ENCODE measurements at places on chromosomes 3 and 15.

DNA sequence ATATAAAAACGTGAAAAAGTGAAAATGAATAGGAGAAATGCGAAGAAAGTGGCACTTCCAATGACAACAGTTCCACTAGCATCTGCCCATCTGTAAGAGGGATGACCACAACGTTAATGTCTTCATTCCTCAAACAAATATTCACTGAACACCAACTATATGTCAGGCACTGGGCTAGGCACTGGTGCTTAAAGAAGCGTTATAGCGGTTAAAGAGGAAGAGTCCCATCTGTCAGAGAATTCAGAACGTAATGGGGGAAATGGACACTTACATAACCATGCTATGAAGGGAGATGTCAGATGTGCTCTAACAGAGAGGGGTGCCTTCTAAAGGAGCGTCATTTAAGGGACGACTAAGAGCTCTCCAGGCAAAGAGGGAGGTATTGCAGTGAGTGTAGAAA, 8.2 kb downstream of the RUBCN start:
- peak overlapping the region; percentile 8 for H3K27ac ChIP-seq
- no peak overlapping the region for H3K4me3 ChIP-seq
- H3K27me3 ChIP-seq, result no peaks in the 10 kb centered on the region
- peaks cover 4% of the 10 kb centered on the region for H3K36me3 ChIP-seq
- DNase-seq, result no peak

DNA sequence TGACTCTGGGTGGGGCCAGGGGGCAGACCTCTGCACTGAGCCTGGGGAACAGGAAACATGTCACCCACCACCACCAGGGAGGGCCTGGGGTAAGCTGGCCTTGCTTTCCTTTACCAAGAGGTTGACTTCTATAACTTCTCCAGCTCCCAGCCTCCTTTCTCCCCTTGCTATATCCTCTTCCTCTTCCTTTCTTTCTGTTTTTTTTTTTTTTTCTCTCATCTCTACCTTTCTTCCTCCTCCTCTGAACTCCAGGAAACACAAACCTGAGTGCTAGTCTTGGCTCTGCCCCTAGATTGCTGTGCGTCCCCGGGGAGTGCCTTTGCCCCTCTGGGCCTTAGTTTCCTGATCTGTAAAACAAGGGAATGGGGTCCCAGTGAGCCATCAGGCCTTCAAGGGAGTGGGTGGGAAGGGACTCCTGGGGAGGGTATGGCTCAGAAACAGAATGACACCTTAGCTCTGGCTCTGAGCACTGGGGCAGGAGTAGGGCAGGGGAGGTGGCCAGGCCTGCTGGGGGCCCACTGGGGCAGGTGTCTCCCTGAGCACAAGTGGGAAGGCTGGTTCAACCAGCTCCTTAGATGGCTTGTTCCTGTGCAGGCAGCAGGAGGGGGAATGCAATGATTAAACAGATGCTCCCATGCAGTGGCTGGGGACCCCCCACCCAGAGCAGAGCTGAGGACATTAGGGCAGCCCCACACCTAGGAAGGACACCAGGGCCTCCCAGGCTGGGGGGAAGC, 4.3 kb downstream of the SNX33 start:
- H3K27ac ChIP-seq, result no peak overlapping the region
- no peak for DNase-seq
- no peaks in the 10 kb centered on the region for H3K36me3 ChIP-seq
- H3K27me3 ChIP-seq, result no peaks in the 10 kb centered on the region
- peaks cover 58% of the 10 kb centered on the region for H3K4me1 ChIP-seq

- no peaks in the 10 kb centered on the region for H3K36me3 ChIP-seq
- H3K4me3 ChIP-seq, result no peak overlapping the region
- H3K4me1 ChIP-seq, result no peaks in the 10 kb centered on the region
- no peak for DNase-seq
- H3K27ac ChIP-seq, result no peak overlapping the region
Observed at GRCh38 chr3:74139648-74140047, 474.8 kb downstream of the CNTN3 start.

DNA sequence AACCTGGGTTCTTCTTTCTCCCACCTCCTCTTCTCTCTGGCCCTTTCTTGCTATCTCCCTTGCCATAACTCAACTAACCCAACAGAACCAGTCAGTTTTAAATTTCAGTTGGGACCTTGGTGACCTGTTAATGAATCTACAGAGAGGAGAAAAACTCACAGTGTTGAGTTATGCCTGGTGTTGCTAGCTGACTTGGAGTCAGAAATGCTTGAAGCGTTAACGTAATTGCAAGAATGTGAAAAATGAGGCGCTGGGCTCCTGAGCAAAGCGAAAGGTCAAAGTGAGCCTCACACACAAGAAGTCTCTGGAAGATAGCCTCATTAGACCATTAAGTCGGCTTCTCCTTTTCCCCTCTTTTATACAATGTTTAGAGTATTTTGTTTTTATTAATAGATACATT, 18.4 kb downstream of the MEIS2 start:
- peaks cover 14% of the 10 kb centered on the region for H3K27me3 ChIP-seq
- H3K27ac ChIP-seq, result no peak overlapping the region
- H3K4me1 ChIP-seq, result no peaks in the 10 kb centered on the region
- no peak overlapping the region for H3K4me3 ChIP-seq

- H3K4me1 ChIP-seq, result peaks cover 50% of the 10 kb centered on the region
- H3K27me3 ChIP-seq, result no peaks in the 10 kb centered on the region
- H3K4me3 ChIP-seq, result no peak overlapping the region
Observed at GRCh38 chr3:56855856-56856512, 54.2 kb upstream of the ARHGEF3 start.

DNA sequence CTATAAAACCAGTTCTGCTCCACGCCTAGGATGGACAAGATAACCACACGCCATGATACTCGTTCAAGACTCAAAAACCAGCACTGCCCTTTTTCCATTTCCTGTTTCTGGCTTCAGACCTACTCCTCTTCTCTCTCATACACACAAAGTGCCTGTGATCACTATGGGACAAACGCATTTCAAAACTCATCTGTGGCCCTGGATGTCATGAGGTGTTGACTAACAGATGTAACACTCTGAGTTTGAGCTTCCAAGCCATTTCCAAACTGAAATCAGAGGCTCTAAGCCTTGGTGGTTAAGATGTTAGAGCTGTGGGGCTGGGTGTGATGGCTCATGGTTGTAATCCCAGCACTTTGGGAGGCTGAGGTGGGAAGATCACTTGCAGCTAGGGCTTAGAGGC, 55.7 kb upstream of the LMOD3 start:
- H3K36me3 ChIP-seq, result peaks cover 12% of the 10 kb centered on the region
- no peaks in the 10 kb centered on the region for H3K27me3 ChIP-seq
- peaks cover 7% of the 10 kb centered on the region for H3K4me1 ChIP-seq

GRCh38 chr15:95252404-95252803, 1021.0 kb downstream of the MCTP2 start:
- no peak overlapping the region for H3K27ac ChIP-seq
- no peak overlapping the region for H3K4me3 ChIP-seq
- H3K4me1 ChIP-seq, result no peaks in the 10 kb centered on the region
- no peaks in the 10 kb centered on the region for H3K36me3 ChIP-seq
- peaks cover 20% of the 10 kb centered on the region for H3K27me3 ChIP-seq

GRCh38 chr3:182570946-182571594, 222.2 kb upstream of the ATP11B start:
- H3K4me3 ChIP-seq, result no peak overlapping the region
- DNase-seq, result no peak
- no peak overlapping the region for H3K27ac ChIP-seq
- no peaks in the 10 kb centered on the region for H3K4me1 ChIP-seq
- peaks cover 7% of the 10 kb centered on the region for H3K27me3 ChIP-seq
- no peaks in the 10 kb centered on the region for H3K36me3 ChIP-seq

DNA sequence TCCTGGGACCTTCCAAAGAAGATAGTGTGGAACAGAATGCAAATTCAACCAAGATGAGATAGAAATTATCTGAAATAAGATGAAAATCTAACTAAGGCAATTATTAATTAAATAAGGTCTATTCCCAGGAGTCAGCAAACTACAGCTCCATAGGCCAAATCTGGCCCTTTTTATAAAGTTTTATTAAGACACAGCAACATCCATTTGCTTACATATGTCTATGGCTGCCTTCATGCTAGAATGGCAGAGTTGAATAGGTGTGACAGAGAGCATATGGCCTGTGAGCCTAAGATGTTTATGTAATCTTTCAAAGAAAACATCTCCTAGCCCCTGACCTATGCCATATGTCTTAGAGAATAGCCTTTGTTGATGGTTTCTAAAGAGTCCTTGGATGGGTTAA, 503.0 kb downstream of the EDEM1 start:
- DNase-seq, result no peak
- no peak overlapping the region for H3K27ac ChIP-seq
- H3K4me1 ChIP-seq, result no peaks in the 10 kb centered on the region
- no peaks in the 10 kb centered on the region for H3K36me3 ChIP-seq
- H3K27me3 ChIP-seq, result no peaks in the 10 kb centered on the region

- H3K4me1 ChIP-seq, result no peaks in the 10 kb centered on the region
- H3K27ac ChIP-seq, result no peak overlapping the region
- no peak for DNase-seq
- no peaks in the 10 kb centered on the region for H3K36me3 ChIP-seq
Observed at GRCh38 chr3:55476515-55476914, 10.6 kb downstream of the WNT5A start.

DNA sequence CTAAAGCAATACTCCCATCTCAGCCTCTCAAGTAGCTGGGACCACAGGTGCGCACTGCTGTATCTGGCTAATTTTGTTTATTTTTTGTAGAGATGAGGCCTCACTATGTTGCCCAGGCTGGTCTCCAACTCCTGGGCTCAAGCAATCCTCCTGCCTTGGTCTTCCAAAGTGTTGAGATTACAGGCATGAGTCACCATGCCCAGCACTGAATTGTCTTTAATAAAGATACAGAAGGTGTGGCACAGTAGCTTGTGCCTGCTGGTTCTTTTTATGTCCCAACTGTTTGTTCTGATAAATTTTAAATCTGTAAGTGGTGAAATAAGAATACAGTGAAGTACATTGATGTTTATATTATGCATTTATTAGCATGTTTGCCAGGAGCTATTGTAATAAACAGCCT, 20.6 kb upstream of the TRAK1 start:
- peaks cover 66% of the 10 kb centered on the region for H3K4me1 ChIP-seq
- no peak overlapping the region for H3K4me3 ChIP-seq
- H3K36me3 ChIP-seq, result peaks cover 3% of the 10 kb centered on the region
- no peaks in the 10 kb centered on the region for H3K27me3 ChIP-seq
- H3K27ac ChIP-seq, result no peak overlapping the region

- H3K27me3 ChIP-seq, result no peaks in the 10 kb centered on the region
- no peak for DNase-seq
- no peak overlapping the region for H3K27ac ChIP-seq
- no peaks in the 10 kb centered on the region for H3K4me1 ChIP-seq
- peaks cover 16% of the 10 kb centered on the region for H3K36me3 ChIP-seq
- no peak overlapping the region for H3K4me3 ChIP-seq
Observed at GRCh38 chr15:42315521-42315920, 42.3 kb upstream of the TMEM87A start.

GRCh38 chr3:115204475-115204874, 57.4 kb upstream of the ZBTB20 start:
- no peak overlapping the region for H3K4me3 ChIP-seq
- no peaks in the 10 kb centered on the region for H3K36me3 ChIP-seq

DNA sequence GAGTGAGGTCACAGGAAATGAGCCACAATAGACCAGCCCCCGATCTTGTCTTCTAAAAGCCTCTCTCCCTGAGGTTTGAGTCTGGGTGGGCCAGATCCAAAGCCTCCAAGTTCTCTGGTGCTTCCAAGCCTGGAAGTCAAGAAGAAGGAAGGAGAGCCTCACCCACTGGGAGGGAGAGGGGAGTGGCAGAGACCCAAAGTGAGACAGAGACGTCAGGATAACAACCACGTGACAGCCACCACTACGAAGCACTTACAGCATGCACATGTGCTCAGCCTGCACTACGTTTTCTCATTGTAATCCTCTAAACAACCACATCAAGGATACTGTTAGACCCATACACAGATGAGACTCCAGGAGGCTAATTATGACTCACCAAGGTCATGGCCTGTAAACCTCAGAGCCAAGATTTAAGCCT, 197.3 kb upstream of the LINGO1 start:
- H3K36me3 ChIP-seq, result no peaks in the 10 kb centered on the region
- H3K27ac ChIP-seq, result no peak overlapping the region
- DNase-seq, result no peak
- H3K4me3 ChIP-seq, result no peak overlapping the region

DNA sequence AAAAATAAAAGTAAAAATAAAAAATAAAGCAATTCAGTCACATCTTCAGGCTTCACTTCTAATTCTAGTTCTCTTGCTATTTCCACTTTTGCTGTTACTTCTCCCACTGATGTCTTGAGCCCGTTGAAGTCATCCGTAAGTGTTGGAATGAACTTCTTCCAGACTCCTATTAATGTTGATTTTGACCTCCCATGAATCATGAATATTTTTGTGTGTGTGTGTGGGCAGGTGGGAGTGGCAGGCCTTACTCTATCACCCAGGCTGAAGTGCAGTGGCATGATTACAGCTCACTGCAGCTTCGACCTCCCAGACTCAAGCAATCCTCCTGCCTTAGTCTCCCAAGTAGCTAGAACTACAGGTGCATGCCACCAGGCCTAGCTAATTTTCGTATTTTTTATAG, 10.7 kb downstream of the USP4 start:
- H3K36me3 ChIP-seq, result peaks cover 81% of the 10 kb centered on the region
- H3K4me3 ChIP-seq, result no peak overlapping the region
- no peak overlapping the region for H3K27ac ChIP-seq
- peaks cover 14% of the 10 kb centered on the region for H3K4me1 ChIP-seq
- no peaks in the 10 kb centered on the region for H3K27me3 ChIP-seq
- DNase-seq, result no peak

GRCh38 chr3:125059488-125060245, 3.9 kb upstream of the HEG1 start:
- no peak overlapping the region for H3K4me3 ChIP-seq
- H3K27me3 ChIP-seq, result peaks cover 36% of the 10 kb centered on the region
- no peak overlapping the region for H3K27ac ChIP-seq
- H3K36me3 ChIP-seq, result peaks cover 2% of the 10 kb centered on the region
- DNase-seq, result no peak
- peaks cover 4% of the 10 kb centered on the region for H3K4me1 ChIP-seq

DNA sequence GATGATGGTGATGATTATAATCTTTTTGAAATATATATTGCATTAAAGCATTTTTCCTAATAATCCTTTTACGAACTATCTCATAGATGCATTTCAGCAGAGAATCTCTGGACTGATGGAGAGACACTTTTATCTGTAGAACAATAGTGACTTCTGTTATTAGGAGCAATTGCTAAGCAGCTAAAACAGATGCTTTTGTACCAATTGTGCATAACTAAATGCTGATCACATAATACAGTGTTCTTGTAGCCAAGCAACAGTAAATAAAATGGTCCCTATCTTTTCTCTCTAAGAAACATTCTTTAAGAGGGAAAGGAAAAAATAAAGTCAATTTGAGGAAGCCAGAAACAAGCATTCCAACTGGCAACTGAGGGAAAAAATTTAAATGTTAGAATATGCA, 405.8 kb upstream of the GOLIM4 start:
- DNase-seq, result no peak
- no peak overlapping the region for H3K4me3 ChIP-seq
- H3K27me3 ChIP-seq, result no peaks in the 10 kb centered on the region
- no peaks in the 10 kb centered on the region for H3K36me3 ChIP-seq
- no peak overlapping the region for H3K27ac ChIP-seq

DNA sequence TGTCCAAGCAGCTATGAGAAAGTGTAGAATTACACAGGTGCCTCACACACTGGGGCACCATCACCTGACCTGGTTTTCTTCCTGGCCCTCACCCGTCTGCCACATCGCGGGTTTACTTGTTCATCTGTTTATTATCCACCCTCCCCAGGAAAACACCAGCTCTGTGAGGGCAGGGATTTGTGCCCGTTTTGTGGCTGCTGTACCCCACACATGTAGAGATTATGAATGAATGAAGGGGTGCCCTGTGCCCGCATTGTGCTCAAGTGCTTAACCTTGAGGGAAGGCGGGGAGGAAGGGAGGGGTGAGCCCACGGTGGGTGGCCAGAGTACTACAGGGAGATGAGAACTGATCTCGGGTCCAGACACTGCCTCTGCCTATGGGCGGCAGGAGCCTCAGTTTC, 108.4 kb downstream of the WNT7A start:
- H3K27me3 ChIP-seq, result peaks cover 31% of the 10 kb centered on the region
- H3K36me3 ChIP-seq, result peaks cover 2% of the 10 kb centered on the region
- DNase-seq, result no peak
- H3K27ac ChIP-seq, result no peak overlapping the region
